Esophagus squamous epithelium (tissue), 5 donors: ENCODE measurements at places on chromosomes 6 and 20. TPM values are rescaled to one million over a fixed set of nuclear protein-coding genes. Genes with fewer than 3 reads are reported as not detected.

Gene TUBB2B
- total RNA-seq, result 5.0 TPM

Gene MOCS1
- 12.0 TPM for total RNA-seq

Gene DDX43
- not detected for total RNA-seq

DNA sequence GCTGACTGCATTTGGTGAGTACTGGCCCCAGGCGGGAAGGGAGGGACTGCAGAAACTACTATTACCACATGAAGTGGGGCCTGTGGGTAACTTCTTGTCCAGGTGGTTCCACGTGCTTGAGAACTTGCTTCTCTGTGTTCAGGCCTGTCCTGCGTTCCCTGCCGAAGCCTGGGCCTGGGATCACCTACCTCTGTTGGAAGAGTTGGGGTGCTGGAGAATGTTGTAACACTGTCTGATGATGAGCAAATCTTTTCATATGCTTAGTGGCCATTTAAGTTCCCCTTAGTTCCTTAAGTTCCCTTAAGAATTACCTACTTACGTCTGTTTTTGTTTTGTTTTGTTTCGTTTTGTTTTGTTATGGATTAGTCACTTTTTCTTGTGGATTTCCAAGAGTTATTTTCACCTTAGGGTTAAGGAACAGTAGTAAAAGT lies 154.4 kb downstream of the DTNBP1 start:
- no peak for DNase-seq

GRCh38 chr6:125989631-125990030 lies 3.3 kb downstream of the TRMT11 start:
- DNase-seq, result no peak

DNA sequence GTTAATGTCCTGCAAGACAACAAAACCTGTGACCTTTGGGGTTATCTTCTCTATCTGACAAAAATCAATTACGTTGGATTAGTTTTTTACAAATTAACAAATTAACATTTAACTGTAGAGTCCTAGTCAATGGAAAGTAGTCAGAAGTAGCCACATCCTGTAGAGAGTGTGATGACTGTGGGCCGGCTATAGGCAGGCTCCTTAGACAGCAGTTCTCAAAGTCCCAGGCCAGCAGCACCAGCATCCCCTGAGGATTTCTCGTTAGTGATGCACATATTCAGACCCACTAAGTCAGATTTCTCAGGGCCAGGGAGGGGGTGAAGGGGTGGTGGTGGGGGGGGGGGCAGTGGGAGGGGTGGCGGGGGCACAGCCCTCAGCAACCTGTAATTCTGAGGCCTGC lies 37.2 kb downstream of the ZNF341 start:
- no peak for DNase-seq
